ENCODE measurements at places on chromosomes 5 and 9.
A peak's percentile ranks its signal among the peaks of the same experiment; 100 is the strongest.

- no peak for DNase-seq
Observed at GRCh38 chr9:36152741-36153438, 16.3 kb upstream of the CCIN start.

DNA sequence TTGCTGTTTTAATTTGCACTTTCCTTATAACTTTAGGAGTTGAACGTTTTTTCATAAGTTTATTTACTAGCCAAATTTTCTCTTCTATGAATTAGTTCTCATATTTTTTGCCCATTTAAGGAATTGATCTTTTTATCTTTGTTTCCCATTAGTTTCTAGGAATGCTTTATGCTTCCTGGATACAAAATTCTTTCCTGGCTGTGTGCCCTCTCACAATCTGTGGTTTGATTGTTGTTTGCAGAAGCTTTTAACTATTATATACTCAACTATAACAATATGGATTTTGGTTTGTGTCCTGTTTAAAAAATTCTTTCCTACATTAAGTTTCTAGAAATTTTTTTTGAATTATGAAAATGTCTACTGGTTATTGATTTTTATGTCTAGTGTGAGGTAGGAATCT lies 206.3 kb downstream of the CSNK1G3 start:
- no peak for DNase-seq

- no peak for DNase-seq
Observed at GRCh38 chr5:4513381-4513780, 626.7 kb upstream of the ADAMTS16 start.

GRCh38 chr9:34771007-34771406 lies 61.1 kb upstream of the CCL21 start:
- DNase-seq = no peak

DNA sequence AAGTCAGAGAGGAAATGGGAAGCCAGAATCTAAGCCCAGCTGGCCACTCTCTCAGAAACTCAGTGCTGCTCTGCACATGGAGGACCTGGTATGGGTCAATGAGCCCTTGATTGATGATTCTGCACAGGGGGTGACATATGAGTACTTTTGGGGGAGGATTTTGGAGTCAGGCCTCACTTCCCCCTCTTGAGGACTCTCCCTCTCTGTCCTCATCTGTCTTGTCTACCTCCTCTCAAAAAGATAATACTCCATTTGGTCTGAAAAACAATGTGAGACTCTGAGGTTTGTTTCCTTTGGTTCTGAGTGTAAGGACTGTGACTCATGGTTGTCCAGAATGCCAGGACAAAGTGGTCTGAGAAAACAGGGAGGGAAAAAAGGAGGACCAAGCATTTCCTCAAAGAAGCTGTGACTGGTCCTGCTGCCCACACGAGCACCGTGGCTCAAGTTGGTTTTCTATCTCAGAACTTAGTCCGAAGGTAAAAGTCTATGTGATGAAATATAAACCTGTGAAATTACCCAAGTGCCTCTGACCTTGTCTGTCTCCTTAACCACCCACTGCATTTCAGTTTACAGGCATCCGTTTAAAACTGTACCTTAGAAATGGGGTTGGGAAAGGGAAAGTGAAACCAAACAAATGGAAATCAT lies 11.1 kb downstream of the TTC39B start:
- no peak for DNase-seq

GRCh38 chr5:87588316-87588715 lies 175.6 kb upstream of the CCNH start:
- no peak for DNase-seq

GRCh38 chr9:111037356-111037707 lies 938 bp downstream of the LPAR1 start:
- DNase-seq = no peak

- DNase-seq = no peak
Observed at GRCh38 chr9:110949081-110949480, 89.2 kb downstream of the LPAR1 start.

DNA sequence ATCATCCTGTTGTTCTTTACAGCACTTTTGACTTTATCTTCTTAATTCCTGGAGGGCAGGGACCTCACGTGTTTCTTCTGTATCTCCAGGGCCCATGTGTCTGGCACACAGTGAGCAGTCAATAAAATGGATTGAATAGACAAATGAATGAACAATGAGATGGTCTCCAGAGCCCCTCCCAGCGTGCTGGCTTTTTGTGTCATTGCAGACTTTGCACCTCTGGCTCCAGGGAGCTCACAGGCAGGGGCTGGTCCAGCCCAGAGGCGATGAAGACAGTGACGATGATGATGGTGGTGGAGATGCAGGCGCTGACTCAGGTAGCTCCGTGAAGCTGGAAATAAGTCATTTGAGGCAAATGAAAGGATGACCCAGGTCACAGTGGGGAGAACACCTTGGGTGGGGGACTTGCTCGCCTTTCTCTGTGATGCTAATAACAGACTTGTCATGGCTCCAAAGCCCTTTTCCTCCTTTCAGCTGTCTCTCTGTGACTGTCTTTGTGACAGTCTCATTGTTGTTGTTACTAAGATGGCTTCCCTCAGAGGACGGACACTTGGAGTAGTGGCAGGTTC lies 30.4 kb upstream of the FABP6 start:
- DNase-seq = no peak

DNA sequence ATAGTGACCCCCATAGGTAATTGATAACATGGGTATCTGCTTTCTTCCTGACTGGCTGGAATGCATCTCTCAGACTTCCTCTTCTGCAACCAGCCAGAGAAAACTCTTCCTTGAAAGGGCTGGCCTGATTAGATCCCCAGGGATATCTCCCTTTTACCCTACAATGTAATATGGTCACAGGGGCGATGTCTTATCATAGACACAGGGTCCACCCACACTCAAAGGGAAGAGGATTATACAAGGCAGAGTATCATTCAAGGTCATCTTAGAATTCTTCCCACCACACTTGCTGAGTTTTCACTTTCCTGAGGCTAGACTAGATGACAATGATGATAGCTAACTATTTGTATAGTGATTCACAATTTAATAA lies 33.2 kb downstream of the TTLL11 start:
- DNase-seq = no peak

- DNase-seq = no peak
Observed at GRCh38 chr5:174736331-174736721, 11.9 kb downstream of the MSX2 start.

GRCh38 chr5:150567031-150567717 lies 59.2 kb downstream of the NDST1 start:
- no peak for DNase-seq

- DNase-seq = no peak
Observed at GRCh38 chr9:130694205-130694604, 625 bp downstream of the EXOSC2 start.

DNA sequence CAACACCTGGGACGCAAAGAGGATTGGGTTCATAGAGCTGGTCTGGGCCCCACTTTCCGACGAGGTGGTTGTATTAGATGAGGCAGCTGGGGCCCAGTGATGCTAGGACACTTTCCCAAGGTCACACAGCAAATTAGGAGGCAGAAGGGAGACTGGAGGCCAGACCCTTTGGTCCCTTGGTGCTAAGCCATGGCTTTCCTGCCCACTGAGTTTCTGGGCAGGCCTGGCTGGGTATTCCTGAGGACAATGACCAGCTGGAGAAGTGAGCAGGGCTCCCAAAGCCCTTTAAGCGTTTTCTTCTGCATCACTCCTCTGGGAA lies 66.2 kb downstream of the PSD2 start:
- no peak for DNase-seq

DNA sequence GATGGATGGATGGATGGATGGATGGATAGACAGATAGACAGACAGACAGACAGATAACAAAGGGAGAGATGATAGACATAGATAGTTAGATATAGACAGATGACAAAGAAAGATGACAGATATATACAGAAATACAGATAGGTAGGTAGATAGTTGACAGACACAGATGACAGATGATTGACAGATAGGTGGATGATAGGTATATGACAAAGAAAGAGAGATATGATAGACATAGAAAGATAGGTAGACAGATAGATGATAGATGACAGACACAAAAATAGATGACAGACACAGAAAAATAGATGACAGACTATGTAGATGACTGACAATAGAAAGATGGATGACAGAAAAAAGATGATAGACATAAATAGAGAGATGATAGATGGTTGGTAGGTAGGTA lies 200.0 kb upstream of the TAS2R1 start:
- no peak for DNase-seq

DNA sequence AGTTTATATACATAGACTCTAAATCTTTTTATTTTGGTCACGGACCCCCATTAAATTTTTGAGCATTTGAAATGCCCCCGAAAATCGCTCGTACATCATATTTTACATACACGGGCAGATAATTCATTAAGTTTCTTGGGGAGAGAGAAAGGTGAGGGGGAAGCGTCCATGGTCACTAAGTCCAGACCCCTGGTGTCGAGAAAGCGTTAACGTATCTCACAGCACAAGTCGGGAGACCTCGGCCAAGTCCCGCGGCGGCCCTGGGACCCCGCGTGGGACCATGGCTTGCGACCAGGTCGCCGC lies 794 bp downstream of the PTBP3 start:
- DNase-seq = peak; percentile 58

DNA sequence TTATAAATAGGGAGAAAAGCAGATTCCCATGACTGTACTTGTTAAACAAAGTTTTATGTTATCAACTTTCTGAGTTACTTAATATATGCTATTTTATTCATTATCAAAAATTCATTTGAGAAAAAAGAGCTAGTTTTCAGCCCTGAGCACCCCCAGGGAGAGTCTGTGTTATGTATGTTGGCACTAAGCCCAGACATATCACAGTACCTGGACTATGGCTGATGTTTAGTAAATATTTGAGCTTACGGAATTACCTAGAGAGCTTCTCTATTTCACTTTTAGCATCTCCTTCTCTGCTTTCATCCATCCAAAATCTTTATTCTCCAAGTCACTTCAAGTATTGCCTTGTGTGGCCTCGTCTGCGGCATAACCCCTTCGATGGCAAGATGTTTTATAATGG lies 225.9 kb upstream of the PCSK5 start:
- peak; percentile 64 for DNase-seq

DNA sequence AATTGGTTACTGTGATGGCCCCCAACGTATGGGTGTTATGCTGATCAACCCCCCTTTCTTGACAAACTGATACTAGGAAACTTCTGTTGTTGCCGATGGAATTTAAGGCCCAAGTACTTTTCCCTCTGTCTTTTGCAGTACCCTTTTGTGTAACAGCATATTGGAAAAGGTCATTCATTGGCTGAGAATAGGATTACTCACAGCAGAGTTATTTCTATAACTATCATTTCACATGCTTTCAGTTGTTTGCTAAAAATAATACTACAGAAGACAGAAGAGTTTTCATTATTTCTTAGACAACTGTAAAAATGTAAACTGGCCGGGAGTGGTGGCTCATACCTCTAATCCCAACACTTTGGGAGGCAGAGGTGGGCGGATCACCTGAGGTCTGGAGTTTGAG lies 329.5 kb downstream of the KIAA0825 start:
- no peak for DNase-seq
